ENCODE measurements at places on chromosomes 11 and 22.

- no peak for DNase-seq
Measured at GRCh38 chr22:39927544-39927943, 26.7 kb downstream of the GRAP2 start.

GRCh38 chr11:8026982-8027381 lies 39.8 kb downstream of the EIF3F start:
- DNase-seq: no peak

- no peak for DNase-seq
Measured at GRCh38 chr22:32748509-32748908, 53.0 kb upstream of the TIMP3 start.

DNA sequence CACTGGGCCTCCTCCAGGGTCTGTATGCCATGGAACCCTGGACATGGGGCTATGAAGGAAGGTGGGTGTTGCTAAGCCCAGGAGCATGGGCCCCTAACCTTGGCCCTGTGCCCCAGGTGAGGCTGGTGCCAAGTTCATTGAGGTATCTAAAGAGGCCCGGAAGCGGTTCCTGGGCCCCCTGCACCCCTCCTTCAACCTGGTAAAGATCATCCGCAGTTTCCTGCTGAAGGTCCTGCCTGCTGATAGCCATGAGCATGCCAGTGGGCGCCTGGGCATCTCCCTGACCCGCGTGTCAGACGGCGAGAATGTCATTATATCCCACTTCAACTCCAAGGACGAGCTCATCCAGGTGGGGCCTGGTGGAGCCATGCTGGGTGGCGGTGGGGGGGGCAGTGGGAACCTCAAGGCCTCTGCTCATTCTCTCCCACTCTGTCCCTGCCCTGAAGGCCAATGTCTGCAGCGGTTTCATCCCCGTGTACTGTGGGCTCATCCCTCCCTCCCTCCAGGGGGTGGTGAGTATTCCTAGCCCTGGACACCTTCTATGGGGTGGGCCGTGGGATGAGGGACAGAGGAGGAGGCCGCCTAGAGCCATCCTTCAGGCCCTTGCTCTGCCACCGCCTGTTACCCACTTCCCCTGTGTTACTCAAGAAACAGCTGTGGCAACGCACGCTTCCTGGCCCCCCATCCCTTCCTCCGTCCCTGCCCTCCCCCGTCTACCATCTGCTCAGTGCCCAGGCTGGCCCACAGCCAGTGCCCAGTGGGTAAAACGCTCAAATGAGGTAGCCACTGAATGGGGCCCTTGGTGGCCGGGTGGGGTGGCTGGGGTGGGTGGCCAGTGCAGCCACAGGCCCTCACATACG lies 3.0 kb downstream of the PNPLA2 start:
- DNase-seq: no peak

DNA sequence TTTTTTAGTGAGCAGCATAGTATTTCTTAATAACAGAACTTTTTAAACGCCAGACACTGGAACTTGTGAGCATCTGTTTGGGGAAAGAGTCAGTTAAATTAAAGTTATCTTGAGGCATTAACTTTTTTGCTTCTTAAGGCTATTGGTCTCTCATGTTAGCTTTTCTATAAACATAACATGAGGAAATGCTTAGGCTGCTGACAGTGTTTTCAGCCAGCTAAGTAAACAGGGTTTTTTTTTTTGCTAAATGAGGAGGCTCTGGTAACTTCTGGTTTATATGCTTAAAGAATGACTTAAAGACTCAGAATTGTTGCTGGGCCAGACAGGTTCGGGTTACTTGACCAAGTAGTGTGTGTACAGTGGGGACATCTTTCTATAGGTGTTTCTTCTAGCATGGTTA lies 95.8 kb upstream of the ALKBH3 start:
- no peak for DNase-seq

DNA sequence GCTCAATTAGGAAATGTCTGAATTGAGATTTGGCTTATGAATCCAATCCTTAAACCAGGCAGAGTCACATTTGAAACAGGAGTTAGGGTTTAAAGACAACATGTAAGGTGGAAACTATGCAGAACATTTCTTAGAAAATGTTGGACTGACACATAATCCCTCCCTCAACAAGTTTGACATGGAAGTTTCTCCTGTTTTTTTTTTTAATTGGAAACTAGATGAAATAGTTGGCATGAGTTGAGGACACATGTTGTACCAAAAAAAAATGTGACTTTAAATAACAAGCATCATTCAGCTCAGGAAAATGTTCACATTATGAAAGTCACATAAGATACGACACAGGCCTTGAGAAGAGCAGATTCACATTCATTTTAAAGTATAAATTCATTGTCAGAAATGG lies 154.9 kb upstream of the DDI1 start:
- no peak for DNase-seq

- DNase-seq: no peak
Measured at GRCh38 chr11:7077101-7077500, 11.7 kb upstream of the RBMXL2 start.

- DNase-seq: no peak
Measured at GRCh38 chr11:27621405-27622161, 78.7 kb downstream of the BDNF start.

DNA sequence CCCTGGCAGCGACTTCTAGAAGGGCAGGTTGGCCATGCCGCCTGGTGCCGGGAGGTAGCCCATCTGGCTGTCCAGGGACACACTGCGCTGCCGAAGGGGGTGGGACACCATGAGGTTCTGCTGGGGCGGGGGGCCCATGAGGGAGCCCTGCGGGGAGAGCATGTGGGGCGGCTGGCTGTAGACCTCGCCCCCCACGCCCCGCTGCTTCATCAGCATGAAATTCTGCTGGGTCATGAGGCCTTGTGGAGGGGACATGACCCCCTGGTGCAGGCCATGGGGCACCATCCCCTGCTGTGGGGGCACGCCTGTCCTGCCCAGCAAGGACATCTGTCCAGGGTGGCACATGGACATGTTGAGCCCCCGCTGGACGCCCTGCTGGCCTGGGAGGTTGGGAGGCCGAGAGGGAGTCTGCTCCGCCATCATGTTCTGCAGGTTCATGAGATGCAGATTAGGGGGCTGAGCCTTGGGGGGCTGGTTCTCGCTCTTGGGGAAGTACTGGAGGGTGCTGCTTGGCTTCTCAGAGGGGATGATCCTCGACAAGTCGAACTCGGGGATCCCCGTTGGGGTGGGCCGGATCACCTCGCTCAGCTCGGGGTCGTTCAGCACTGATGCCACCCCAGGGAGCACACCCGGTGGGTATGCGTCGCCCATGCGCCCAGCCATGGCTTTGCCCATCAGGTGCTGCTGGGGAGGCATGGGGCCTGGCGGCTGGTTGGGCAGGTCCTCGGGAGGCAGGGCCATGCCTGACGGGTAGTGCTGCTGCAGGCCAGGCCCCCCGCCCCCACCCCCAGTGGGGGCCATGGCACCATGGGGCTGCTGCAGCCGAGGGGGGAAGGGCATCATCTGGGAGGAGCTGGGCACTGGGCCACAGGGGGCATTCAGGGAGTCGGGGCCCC lies 15.0 kb downstream of the CXCR5 start:
- no peak for DNase-seq

GRCh38 chr11:17353821-17354600 lies 2.4 kb downstream of the NCR3LG1 start:
- no peak for DNase-seq

DNA sequence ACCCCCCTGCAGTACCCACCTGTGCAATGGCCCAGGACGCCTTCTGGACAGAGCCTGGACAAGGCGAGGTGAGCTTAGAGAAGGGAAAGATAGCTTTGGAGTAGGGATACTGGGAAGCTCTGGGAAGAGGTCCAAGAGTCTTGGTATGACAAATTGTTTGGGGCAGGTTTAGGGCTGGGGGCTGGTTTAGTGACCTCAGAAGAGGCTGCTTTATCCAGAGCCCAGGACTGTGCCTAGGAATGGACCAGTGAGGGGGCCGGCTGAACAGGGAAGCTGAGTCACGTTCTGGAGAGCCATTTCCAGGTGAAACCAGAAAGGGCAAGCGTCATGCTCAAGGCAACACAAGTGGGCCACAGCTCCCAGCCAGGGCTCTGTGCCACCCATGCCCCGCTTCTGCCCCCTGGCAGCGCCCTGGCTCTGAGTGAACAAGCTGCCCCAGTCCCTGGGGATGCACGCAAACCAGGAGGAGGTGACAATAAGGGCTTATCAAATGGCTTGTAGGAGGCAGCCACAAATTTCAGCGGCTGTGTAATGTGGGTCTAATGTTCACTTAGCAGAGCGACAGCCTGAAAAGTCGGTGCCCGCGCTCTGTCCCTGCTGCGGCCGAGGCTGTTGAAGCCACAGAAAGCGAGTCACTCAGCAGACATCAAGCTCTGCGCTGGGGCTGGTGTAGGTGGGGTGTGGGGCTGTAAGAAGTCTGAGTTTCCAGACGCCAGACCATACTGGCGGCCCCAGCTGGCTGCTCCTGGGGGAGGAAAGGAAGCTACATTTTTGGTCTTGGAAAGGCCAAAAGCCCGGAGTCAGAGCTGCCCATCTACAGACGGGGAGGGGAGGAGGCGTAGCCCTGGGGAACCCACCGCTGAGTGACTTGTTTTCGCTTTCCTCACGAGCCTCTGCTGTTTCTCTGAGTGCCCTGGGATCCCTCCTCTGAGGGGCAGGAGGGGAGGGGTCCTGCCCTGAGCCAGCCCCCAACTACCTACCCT lies 18.3 kb upstream of the SYT7 start:
- DNase-seq: no peak

DNA sequence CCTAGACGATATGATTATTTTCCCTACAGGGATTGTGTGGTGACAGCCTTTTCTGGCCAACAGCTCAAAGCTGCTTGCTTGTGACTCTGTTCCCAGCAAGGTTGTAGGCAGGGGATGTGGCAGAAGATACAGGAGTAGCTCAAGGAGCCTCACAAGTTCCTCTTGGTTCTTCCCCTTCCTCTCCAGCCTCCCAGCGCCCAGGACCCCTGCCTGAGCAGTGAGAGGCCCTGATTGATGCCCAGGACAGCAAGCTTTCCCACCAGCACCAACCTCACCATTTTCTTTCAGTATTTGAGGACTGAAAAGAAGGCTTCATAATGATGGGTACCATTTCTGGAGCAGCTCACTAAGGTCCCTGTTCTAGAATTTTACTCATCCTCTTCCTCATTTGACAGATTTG lies 248.0 kb downstream of the TENM4 start:
- no peak for DNase-seq

GRCh38 chr22:24894998-24895397 lies 51.5 kb downstream of the LHFPL7 start:
- no peak for DNase-seq

DNA sequence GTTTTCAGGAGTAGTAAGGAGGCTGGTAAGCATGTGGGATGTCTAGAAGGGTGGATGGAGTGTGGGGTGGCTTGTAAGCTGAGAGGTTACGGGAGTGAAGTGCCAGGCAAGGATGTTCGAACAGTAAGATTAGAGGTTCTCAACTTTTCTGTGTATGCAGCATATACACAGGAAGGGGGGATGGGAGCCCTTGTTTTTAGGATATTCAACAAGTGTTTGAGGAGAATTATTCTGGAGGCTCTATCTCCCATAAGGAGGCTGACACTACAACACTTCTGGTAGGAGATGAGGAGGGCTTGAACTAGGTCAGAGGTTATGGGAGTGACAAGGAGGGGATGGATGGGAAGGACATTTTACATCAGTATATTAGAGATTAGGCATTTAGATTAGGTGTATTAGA lies 109.5 kb downstream of the TEAD1 start:
- DNase-seq: no peak

DNA sequence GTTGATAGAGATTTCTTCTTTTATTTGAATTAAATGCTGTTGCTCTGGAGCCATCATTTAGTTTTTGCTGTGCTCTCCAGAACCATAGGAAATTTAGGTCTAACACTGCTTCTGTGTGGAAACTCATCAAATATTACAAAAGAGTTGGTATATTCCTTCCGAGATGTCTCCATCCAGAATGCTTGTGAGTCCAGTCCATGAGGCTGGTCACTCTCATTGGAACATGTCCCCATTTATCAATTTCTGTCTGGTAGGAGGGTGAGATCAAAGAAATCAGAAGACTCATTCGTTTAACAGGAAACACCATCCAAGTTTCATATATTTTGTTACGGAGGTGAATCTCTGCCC lies 52.4 kb upstream of the LMO2 start:
- DNase-seq: no peak

DNA sequence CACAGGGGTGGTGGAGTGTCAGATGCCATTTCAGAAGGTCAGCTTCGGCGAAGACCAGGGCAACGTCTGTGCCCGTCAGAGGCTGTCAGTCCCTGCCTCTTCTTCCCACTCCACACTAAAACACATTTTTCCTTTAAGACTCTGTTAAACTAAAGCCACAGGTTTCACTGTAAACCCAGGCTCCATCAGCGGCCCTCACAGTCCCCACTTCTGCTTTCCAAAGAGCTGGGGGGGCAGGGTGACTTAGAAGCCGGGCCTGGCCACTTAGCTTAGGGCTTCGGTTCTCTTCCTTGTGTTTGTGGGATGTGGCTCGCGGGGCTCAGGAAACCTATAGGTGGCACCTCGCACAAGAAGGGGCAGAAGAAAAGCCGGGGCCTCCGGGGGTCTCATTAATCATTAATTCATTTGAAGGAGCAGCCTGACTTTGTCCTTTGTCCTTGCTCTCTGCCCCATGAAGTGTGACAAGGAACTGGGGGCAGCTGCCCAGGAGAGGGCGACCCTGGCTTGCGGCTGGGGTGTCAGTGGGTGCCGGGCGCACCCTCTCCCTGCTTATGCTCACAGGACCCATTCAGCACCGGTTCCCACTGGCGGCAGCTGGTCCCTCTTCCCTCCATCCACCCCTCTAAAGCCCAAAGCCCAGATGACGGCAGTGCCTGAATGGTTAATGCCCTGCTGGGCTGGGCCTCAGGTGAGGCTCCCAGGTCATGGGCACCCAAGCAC lies 4.1 kb downstream of the SLC25A45 start:
- DNase-seq: no peak

- no peak for DNase-seq
Measured at GRCh38 chr11:70174547-70175235, 28.4 kb upstream of the FADD start.

GRCh38 chr11:47207459-47207858 lies 7.3 kb upstream of the DDB2 start:
- no peak for DNase-seq

GRCh38 chr11:6270584-6271246 lies 11.1 kb downstream of the CCKBR start:
- no peak for DNase-seq

GRCh38 chr11:122258446-122259194 lies 142.6 kb upstream of the BLID start:
- no peak for DNase-seq

DNA sequence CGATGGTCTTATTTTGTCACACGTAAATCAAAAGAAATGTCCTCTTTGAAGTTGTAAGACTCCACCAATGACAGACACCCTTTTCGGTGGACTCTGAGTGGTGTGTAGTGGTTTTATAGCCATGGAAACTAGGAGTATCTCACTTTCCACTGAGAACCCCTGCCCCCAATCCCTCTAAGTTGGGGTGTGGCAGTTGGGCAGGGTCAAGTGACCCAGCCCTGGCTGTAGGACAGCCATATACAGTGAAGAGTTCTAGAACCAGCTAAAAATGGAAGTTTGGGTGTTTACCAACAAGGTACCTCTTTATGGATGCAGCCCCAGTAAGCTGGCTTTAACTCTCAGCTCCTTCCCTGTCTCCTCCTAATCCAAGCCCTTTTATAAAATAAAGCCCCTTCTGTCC lies 5.2 kb downstream of the C22orf31 start:
- no peak for DNase-seq

GRCh38 chr22:49426618-49427266 lies 400.9 kb downstream of the BRD1 start:
- DNase-seq: no peak

- no peak for DNase-seq
Measured at GRCh38 chr11:80916173-80916798, 1475.5 kb upstream of the TENM4 start.

GRCh38 chr22:17607891-17608521 lies 20.5 kb downstream of the ATP6V1E1 start:
- no peak for DNase-seq
